Effector memory CD4-positive, alpha-beta T cell (primary cell): ENCODE measurements at places on chromosomes 11 and 22.

- DNase-seq: no peak
Observed at GRCh38 chr11:62513626-62514025, 33.0 kb downstream of the AHNAK start.

GRCh38 chr11:104529213-104529612 lies 365.3 kb upstream of the PDGFD start:
- no peak for DNase-seq

GRCh38 chr11:94885133-94885532 lies 88.2 kb downstream of the CWC15 start:
- DNase-seq: no peak

- DNase-seq: no peak
Observed at GRCh38 chr22:26561756-26562417, 28.0 kb downstream of the TPST2 start.

DNA sequence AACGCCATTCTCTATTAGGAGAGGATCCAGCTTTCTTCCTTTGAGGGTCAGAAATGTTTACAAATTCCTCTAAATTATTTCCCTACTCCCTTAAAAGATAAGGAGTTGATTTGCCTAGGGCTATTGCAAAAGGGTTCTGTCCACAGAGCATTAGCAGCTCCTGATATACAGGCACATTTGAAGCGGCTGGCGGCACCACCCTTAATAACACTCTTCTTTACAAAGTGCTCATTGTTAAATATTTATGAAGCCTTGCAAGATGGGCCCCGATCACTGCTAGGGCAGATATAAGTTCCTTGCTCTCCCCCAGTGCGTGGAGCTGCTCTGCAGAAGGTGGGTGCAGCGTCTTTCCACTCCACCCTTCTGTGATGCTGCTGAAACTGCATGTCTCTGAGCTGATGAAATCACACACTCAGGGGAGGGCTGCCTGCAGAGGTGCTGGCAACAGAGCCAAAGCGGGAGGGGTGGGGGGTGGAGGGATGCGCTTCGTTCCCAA lies 116.7 kb upstream of the NTM start:
- DNase-seq: no peak
